ENCODE measurements at places on chromosomes 6 and 20.

DNA sequence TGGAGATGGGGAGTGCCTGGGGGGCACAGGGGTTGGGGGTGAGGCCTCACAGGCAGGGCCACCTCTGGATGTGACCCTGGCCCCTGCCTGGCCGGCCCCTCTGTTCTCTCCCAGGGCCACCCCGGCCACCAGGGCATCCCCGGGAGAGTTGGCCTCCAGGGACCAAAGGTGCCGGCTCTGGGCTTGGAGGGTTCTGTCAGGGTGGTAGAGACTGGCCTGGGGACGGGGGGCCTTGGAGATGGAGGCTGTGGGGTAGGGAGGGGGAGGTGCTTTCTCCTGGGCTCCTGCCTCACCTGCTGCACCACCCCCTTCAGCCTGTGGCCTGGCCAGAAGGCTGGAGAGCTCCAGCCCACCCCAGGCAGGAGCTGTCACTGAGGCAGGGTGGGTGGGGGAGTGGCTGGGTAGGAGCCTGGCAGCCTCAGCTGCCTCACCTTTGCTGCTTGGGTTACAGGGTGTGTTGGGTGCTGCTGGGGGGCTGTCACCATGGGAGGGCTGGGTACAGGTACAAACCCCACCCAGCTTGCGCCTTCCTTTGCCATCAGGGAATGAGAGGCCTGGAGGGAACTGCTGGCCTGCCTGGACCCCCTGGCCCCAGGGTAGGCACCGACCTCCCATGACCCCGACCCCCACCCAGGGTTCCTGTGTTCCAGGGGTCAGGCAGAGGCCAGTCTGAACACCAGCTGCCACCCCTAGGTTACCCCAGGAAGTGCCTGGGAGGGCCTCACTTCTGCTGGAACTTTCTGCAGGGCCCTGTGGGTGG is 32.7 kb downstream of the COL20A1 start:
- no peak for DNase-seq

DNA sequence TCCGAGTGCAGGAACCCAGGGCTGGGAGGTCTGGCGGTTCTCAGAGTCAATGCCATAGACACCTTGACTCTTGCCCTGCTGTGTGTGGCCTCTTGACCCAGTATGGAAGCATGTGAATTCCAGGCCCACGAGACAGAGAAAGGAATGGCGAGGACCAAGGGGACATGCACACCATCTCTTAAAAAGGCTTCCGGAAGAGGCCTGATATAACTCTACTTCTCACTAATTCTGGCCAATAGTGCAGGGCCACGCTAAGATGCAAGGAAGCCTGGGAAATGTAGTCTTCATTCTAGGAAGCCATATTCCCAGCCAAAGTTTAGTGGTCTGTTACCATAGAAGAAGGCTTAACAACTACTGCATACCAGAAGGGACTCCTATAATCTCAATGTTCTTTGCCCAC is 177.0 kb upstream of the KCNG1 start:
- no peak for DNase-seq

- no peak for DNase-seq
Measured at GRCh38 chr6:81969814-81970213, 217.3 kb upstream of the TENT5A start.

DNA sequence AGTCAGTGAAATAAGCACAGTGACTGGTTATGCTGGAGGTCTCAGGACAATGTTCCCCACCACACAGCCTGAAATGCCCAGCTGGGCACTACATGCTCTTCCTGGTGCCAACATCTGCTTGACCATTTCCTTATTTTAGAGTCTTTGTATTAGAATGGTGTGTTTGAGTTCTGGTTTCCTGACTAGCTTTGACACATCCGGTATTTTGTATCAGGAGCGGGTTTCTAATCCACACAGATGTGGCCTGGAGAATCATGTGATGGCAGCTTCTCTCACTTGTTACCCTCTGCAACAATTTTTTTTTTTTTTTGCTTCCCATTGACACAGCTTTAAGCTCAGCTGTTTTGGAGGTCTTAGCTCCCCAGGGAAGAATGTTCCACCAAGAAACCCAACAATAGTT is 164.5 kb upstream of the CST7 start:
- no peak for DNase-seq

DNA sequence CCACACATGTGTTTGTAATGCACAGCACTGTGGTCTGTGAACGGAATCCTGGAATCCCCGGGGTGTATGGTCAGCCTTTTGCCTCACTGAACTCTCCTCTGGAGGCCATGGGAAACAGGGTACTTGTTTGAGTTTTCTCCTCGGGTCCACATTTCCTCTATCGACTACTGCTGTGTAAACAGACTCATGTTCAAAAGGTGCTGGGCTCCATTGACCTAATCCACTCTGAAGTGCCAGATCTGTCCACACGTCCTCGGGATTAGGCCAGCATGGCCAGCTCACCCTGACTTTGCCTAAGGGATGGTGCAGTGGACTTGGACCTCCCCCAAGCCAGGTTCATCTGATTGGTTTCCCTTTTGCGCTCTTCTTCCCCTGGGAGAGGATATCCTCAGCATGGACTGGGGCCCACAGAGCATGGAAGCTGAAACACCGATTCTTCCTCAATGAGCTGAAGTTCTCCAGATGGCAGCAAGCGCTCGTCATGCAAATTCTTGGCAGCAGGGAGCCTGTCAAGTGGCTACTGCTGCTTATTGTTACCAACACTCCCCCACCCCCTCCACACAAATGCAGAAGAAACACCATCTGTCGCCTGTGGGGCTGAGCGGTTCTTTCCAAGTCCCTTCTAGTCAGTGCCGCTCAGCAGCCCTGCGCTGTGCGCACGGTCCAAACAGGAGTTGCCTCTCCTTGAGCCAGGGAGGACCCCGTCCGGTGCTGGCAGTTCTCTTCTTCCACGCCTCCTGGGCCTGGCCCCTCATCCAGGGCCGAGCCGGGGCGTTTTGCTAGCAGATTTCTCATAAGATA is 292.6 kb upstream of the MARCKS start:
- DNase-seq = no peak

DNA sequence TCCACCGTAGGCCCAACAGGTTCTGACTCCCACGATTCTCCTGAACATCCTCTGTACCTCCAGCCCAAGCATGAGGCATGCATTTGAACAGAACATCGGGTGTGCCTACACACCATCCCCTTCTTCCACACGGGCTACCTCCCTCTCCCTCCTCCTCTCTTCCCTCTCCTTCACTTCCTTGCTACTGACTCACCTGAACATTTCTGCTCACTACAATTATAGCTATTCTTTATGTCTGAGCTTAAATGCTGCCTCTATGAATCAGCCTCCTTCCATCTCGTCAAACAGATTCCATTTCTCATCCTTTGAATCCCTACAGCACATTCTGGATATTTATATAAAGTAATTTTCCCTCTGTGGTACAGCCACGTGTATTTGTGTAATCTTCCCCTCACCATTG is 71.4 kb upstream of the MYLIP start:
- no peak for DNase-seq

DNA sequence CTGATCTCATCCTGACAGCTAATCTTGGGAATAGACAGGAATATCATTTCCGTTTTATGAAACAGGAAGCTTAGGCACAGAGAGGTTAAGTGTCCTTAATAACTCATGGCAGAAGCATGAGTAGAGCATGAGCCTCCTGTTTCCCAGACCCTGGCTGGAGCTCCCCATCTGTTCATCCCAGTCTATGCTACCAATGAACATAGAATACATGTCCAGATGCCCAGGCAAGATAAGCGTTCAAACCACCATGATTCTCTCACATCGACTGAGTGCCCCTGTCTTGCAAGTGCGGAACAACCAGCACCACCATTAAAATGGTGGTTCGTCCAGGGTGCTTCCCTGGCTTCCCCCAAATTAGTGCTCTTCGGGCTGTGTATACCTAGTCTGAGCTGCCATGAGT is 217.1 kb downstream of the FARS2 start:
- DNase-seq = no peak

DNA sequence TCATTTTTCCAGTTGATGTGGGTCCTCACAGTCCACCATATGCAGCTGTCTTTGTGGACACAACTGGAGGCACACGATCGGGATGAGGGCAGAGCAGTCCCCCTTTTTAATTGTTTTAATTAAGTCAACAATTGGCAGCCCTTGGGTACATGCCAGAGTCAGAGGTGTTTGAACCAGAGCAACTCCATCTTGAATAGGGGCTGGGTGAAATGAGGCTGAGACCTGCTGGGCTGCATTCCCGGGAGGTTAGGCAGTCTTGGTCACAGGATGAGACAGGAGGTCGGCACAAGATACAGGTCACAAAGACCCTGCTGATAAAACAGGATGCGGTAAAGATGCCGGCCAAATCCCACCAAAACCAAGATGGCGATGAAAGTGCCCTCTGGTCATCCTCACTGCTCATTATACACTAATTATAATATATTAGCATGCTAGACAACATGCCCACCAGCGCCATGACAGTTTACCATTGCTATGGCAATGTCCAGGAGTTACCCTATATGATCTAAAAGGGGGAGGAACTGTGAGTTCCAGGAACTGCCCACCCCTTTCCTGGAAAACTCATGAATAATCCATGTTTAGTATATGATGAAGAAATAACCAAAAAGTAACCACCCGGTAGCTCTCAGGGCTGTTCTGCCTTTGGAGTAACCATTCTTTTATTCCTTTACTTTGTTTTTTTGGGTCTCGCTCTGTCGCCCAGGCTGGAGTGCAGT is 31.8 kb upstream of the BLCAP start:
- no peak for DNase-seq

- DNase-seq = no peak
Measured at GRCh38 chr6:28251661-28252008, 434 bp downstream of the ZKSCAN4 start.

GRCh38 chr20:47220161-47220582 is 136.3 kb downstream of the ZMYND8 start:
- DNase-seq = no peak

DNA sequence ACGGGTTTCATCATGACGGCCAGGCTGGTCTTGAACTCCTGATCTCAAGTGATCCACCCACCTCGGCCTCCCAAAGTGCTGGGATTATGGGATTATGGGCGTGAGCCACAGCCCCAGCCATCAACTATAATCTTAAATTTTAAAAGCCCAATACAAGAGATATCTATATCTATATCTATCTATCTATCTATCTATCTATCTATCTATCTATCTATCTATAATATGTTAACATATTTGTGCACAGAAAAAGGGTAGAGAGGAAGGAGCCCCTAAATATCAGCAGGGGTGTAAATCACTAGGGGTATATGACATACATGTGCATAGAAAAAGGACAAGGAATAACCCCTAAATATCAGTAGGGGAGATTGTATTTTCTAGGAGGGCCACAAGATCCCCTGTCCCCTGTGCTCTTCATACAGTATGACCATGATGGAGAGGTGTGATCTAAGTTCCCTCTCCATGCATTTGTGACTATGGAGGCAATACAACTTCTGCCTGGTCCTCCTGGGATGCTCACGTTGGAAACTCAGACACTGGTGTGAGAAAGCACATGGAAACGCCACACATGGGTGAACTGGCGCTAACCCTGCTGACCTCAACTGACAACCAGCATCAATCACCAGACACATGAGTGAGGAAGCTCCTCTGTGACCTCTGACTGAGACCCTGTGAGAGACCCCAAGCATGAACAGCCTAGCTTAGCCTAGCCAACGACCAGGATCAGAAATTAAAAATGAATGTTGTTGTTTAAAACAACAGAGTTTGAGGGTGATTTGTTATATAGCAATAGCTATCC is 1.2 kb upstream of the SPATS1 start:
- DNase-seq = no peak

DNA sequence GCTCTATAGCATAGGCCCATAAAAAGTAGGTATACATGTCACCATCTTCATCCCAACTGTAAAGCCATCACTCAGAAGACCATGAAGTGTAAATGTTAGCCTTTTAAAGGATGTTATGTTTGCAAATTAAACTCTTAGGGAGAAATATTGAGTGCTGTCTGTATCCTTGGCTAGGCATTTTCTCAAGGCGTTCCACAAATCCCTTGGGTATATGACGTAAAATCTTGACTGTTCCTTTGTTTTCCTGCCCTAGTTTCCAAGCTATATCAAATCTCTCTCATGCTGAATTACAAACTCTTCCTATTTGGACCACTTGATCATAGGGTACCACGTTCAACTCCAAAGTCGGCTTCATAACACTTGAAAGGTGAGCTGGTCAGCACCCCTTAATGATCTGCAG is 486.2 kb downstream of the HDGFL1 start:
- no peak for DNase-seq

GRCh38 chr20:32227744-32228688 is 20.3 kb downstream of the POFUT1 start:
- DNase-seq = no peak
